Spinal cord (tissue), 10 donors: ENCODE measurements at places on chromosomes 3 and 15. TPM values are rescaled to one million over a fixed set of nuclear protein-coding genes. Genes with fewer than 3 reads are reported as not detected.

- no peak overlapping the region for H3K4me3 ChIP-seq
- no peak overlapping the region for H3K27ac ChIP-seq
- no peaks in the 10 kb centered on the region for H3K27me3 ChIP-seq
- no peaks in the 10 kb centered on the region for H3K36me3 ChIP-seq
These were observed 120.3 kb downstream of the LRRK1 start for GRCh38 chr15:101039461-101039860.

DNA sequence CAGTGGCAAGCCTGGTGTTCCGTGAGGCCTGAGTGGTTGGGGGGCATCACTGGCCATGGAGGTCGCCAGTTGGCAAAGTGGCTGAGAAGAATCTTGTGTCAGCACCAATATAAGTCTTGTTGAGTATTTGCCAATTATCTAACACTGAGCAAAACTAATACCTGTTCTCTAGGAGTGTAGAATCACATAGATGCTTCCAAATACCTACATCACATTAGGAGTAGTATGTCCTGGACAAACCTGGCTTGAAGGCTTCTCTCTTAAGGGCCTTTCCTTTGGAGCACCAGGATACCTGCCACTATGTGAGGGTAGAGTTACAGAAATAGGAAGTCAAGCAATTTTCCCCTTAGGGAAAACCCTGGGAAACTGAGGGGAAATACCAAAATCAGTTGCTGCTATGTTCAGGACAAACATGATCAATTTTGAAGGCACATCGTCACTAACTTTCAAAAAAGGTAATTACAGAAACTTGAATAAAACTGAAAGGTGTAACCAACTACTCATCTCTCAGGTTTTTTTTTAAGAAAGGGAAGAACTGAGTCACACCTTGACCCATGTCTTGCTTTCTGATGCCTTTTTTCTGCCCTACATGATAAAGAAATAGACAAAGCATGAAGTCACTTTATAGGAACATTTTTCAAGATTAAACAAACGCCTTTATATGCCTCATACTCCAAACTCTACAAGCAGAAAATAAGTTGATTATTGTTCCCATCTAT lies 100.4 kb downstream of the IMPG2 start:
- no peak overlapping the region for H3K27ac ChIP-seq
- no peaks in the 10 kb centered on the region for H3K36me3 ChIP-seq
- no peaks in the 10 kb centered on the region for H3K4me1 ChIP-seq
- no peak overlapping the region for H3K4me3 ChIP-seq

- H3K4me1 ChIP-seq, result no peaks in the 10 kb centered on the region
- no peak overlapping the region for H3K4me3 ChIP-seq
- no peak for DNase-seq
- H3K27me3 ChIP-seq, result no peaks in the 10 kb centered on the region
- H3K36me3 ChIP-seq, result no peaks in the 10 kb centered on the region
These were observed 101.2 kb upstream of the C15orf61 start for GRCh38 chr15:67419705-67420104.

DNA sequence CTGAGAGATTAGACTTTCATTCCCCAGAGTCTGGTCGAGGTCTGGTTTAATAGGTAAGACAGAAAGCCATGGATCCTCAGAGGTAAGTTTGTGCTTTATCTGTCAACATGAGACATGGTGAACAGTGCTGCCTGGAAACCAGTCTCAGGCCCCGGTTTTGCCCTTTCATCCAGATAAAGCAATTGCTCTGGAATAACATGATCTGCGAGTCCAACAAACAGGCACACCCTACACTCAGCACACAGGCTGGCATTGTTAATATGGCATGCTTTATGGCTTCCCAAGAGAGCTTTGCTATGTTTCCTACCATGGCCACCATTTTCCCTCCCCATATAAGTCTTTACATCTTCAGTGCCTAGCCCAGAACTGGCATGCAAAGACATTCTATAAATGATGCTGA lies 30.1 kb upstream of the MNS1 start:
- H3K4me3 ChIP-seq, result no peak overlapping the region
- H3K27ac ChIP-seq, result no peak overlapping the region

DNA sequence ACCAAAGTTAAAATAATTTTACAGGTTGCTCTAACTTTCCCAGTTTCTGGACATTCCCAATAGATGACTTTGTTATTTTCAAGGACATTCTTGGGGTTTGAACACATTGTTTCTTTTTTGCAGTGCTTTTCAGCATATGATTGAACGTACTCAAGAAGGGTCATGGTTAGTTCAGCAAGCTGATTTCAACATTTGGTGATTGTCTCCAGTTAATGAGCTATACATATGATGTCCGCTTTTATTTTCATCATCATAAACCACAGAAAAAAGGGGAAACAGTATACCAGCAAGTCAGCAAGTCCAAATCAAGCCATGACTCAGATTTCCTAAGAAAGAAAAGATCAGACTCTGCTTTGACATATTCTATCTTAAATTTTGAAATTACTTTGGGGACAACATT lies 69.4 kb downstream of the B3GALNT1 start:
- DNase-seq, result no peak
- H3K27me3 ChIP-seq, result no peaks in the 10 kb centered on the region
- H3K36me3 ChIP-seq, result no peaks in the 10 kb centered on the region
- no peak overlapping the region for H3K4me3 ChIP-seq
- H3K4me1 ChIP-seq, result no peaks in the 10 kb centered on the region

The HSPBAP1 gene
- polyA plus RNA-seq, result 9.0 TPM

The RASGRP1 gene
- 3.3 TPM for polyA plus RNA-seq

The RTP1 gene
- 1.5 TPM for polyA plus RNA-seq
